ENCODE measurements at places on chromosomes 5 and 9.
A peak's percentile ranks its signal among the peaks of the same experiment; 100 is the strongest.

GRCh38 chr5:91946870-91947269 is 563.8 kb upstream of the ARRDC3 start:
- no peak for DNase-seq

DNA sequence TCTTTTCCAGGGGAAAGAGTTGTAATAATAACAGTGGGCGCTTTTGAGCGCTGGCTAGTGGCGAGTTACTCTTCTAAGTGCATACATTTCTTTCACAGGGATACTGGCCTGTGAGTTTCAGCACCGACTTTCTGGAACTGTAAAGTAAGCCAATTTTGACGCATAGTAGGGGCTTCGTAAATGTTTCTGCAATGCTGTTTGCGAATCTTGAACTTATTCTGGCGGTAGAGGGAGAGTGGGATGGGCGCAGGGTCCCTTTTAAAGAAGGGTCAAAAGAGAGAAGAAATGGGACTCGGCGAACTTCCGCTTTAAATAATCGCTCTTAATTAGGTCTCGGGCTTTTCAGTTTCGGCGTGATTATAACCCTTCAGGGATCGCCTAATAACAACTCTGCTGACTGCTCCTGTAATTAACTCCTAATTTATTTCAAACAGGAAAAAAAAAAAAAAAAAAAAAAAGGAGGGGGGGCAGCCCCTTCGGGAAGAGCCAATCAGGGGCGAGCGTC is 351 bp upstream of the MSX2 start:
- peak; percentile 40 for DNase-seq

DNA sequence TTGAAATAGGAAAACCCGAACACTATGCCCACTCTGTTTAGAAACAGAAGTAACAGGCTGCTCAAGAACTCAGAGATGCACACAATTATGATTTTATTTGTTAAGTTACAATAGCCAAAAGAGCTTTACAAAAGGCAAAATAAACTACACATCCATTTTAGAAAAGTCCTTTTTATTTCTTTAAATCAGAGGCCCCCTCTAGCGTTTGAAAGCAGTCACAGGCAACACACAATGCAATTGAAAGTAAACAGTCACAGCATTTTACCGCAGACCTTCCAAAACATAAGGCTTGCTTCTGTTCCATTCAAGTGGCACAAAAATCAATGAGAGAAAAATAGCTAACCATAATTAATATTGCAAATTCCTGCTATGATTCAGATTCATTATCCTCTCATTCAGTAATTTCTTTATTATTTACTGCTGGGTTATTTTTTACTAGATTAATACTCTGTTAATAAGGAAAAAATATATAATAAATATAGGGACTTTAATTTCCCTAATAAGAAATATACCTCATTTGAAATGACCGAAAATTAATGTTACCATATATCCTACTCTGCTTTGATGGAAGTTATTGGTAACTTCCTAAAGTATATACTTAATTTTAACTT is 78.3 kb downstream of the CEP120 start:
- DNase-seq, result no peak

DNA sequence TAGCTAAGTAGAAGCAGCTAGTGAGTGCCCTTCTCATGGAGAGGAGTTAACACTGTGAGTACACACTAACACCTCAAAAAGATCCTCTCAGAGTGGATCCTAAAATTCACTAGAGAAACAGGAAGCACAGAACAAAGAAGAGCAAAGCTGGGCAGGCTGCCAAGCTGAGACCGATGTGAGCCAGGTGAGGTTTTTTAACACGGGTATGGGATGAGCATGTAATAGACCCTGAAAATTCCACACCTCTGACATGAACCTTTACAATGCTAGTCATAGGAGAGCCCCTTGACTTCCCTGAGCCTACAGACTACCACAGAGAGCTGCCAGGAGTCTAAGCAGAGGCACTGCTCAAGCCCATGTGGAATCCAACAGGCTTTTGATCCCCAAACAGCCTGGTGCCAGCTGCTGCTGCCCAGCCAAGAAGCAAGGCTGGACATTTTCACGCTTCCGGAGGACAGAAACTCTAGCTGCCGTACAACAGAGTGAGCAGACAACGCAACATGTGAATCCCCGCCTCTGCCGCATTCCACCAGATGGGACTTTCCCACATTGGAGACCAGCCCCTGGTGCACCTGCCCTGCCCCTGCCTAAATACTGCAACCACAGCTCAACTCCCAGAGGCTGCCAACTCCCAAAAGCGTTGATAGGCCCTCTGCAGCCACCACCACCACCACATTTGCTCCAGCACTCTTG is 280.8 kb downstream of the CDH10 start:
- DNase-seq, result no peak

All from sigmoid colon (tissue), 7 donors.